Cardiac septum (tissue), 1 donor: ENCODE measurements at places on chromosomes 6 and 20. TPM values are rescaled to one million over a fixed set of nuclear protein-coding genes. Genes with fewer than 3 reads are reported as not detected.

Gene SEL1L2
- 1.4 TPM for total RNA-seq

Gene VNN1
- 0.30 TPM for total RNA-seq

Gene SLC17A3
- total RNA-seq, result not detected

Gene GCNT2
- 37.1 TPM for total RNA-seq

Gene PDRG1
- total RNA-seq, result 7.9 TPM

Gene SUN5
- not detected for total RNA-seq

Gene KCNQ2
- total RNA-seq, result 0.86 TPM

Gene BNIP5
- total RNA-seq, result not detected

Gene EBF4
- 4.8 TPM for total RNA-seq

Gene PSMB8
- 11.7 TPM for total RNA-seq

Gene SLC2A4RG
- total RNA-seq, result 67.8 TPM

Gene TFAP2A
- 0.54 TPM for total RNA-seq

Gene RFX6
- total RNA-seq, result not detected

Gene CENPB
- 79.8 TPM for total RNA-seq

Gene CDC5L
- 20.7 TPM for total RNA-seq
